Astrocyte (in vitro differentiated cells and primary cell): ENCODE measurements at places on chromosomes 6 and 20. TPM values are rescaled to one million over a fixed set of nuclear protein-coding genes. Genes with fewer than 3 reads are reported as not detected.
A peak's percentile ranks its signal among the peaks of the same experiment; 100 is the strongest.

DNA sequence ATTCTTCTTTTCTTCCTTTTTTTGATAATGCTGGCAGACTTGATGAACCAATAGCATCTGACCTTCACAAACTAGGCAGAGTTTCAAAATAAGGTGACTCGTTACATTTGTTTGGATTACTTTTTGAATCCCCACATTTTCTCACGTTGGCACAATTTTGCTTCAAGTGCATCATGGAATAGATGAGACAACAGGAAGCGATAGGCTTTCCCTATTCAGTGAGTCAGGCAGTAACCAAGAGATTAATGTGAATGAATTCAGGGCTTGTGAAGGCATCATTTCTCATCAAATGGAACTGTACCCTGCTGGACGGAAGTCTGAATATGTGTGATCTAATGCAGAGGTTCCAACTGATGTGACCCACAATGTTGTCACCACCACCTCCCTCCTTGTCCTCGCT lies 10.7 kb downstream of the RFPL4B start:
- peak; percentile 61 for DNase-seq

ZNF512B gene
- total RNA-seq: 27.5 and 27.7 TPM in 2 replicates

CNR1 gene
- 0.84 and 1.00 TPM in 2 replicates for total RNA-seq

GRCh38 chr20:17657898-17658647 lies 24.0 kb downstream of the RRBP1 start:
- no peak for DNase-seq
